NCI-H510A treated with DMSO at 0.1 percent for 48 hours (cell line): ENCODE measurements at places on chromosomes 7 and 10.
A peak's percentile ranks its signal among the peaks of the same experiment; 100 is the strongest.

GRCh38 chr7:45955286-45955685, 34.2 kb upstream of the IGFBP3 start:
- no peak for DNase-seq

DNA sequence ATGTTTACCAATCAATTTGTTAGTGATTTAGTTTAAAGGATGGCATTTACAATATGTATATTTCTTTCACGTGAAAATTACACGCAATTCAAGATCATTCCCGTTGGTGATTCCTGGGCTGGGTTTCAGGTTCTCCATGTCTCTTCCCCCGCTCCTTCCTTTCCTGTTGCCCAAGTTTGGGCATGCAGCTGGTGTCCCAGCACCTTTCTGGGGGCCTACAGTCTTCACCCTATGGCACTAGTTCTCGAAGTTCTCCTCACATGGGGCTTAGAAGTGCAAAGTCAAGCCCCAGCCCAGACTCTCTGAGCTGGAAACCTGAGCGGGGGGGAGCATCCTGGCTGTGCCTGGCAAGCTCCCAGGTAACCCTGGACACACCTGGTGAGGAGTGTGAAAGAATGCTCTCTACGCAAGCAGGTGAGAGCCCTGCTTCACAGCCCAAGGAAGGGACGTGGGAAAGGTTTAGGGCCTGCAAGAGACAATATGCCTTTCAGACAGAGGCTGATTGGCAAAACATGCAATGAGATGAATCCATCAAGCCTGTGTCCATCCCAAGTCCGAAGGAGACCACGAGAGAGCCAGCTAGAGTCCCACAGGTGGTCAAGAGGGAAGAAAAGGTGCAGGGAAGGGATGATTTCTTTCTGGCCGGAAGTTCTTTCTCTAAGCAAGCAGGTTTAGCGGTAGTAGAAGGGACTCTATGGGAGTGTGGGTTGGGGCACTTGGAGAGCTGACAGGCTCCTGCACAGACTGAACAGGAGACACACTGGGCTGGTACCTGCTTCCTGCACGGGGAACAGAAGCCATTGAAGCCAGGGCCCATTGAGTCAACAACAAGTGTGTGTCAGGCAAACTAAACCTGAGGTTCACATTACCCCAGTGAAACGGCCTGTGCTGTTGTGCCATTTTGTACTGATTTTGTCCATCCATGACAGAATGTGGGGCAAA, 131.1 kb downstream of the ADARB2 start:
- peak; percentile 41 for DNase-seq

- no peak for DNase-seq
These were observed 41.3 kb downstream of the CUBN start for GRCh38 chr10:17088118-17088806.

GRCh38 chr10:6211671-6212635, 9.2 kb downstream of the PFKFB3 start:
- DNase-seq, result no peak

GRCh38 chr10:21954132-21954531, 49.4 kb downstream of the DNAJC1 start:
- DNase-seq, result no peak

GRCh38 chr7:94618126-94618525, 37.8 kb downstream of the SGCE start:
- no peak for DNase-seq

- DNase-seq, result no peak
These were observed 262.8 kb downstream of the AUTS2 start for GRCh38 chr7:69860941-69861622.

DNA sequence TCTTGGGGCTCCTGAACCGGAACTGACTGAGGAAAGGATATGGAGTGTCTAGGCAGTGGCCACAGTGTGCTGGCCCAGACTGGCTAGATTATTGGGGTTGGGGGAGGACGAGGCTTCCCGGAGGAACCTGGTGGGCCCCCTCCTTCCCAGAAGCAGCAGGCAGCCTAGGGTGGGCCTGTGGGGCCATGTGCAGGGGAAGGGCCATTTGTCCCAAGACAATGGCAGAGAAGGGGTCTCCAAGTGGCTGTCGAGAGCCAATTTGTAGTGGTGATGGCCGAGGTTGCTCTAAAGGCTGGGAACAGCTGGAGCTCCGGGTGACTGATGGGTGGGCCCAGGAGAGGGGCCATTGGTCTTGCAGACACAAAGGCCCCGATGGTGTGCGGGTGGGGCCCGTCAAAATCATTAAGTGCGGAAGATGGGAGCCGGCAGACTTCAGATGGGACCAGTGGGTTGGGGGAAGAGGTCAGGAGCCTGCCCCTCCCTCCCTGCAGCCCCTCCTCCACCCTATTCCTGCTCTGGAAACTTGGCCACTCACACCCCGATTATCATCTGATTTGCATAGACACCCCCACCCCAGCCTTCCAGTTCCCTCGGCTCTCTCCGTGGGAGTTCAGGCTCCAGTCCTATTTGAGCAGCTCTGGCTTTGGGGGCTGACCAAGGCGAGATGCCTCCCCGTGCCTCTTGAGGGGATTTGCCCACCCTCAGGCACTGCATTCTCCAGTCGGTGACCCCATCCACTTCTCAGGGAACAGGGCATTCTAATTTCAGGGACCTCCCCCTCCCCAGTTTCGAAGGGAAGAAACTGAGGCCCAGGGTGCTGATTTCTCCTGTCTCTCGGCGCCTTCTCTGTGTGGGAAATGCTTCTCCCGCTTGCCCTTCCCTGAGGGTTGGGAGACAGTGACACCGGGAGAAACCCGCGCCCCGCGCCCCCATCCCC, 36.0 kb upstream of the PAX2 start:
- DNase-seq, result no peak
